Astrocyte (in vitro differentiated cells and primary cell): ENCODE measurements at places on chromosomes 2 and 18. TPM values are rescaled to one million over a fixed set of nuclear protein-coding genes. Genes with fewer than 3 reads are reported as not detected.

- peaks cover 7% of the 10 kb centered on the region for H3K4me1 ChIP-seq
- peak; percentile 88 for DNase-seq
- no peaks in the 10 kb centered on the region for H3K27me3 ChIP-seq
- H3K27ac ChIP-seq, result no peak overlapping the region
- H3K4me3 ChIP-seq, result no peak overlapping the region
- H3K36me3 ChIP-seq, result no peaks in the 10 kb centered on the region
Measured at GRCh38 chr2:15042801-15043217, 410.3 kb downstream of the LRATD1 start.

Gene C2orf80
- not detected in 2 replicates for total RNA-seq

DNA sequence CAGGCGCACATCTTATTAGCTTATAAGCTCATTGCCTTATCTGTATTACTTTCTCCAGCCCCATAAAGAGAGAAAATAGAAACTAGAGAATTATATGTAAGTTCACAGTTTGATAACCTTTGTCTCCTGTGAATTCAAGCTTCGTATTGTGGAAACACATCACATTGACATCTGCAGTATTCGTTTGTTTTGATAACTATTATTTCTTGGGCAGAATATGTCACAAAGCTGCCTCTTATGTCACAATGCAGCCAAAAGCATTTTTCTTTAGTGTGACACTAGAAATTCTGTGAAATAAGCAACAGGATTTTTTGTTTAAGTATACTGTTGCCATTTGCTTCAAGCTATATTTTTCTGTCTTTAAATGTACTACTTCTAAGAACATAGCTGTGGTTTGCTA lies 221.5 kb downstream of the DOK6 start:
- DNase-seq, result no peak
- H3K27me3 ChIP-seq, result no peaks in the 10 kb centered on the region
- no peak overlapping the region for H3K27ac ChIP-seq

- no peak for DNase-seq
- no peak overlapping the region for H3K27ac ChIP-seq
- H3K36me3 ChIP-seq, result no peaks in the 10 kb centered on the region
- H3K4me1 ChIP-seq, result peaks cover 2% of the 10 kb centered on the region
- no peak overlapping the region for H3K4me3 ChIP-seq
Measured at GRCh38 chr2:86285571-86285970, 51.9 kb downstream of the REEP1 start.

Gene GALR1
- not detected in 2 replicates for total RNA-seq

- H3K27ac ChIP-seq, result no peak overlapping the region
- no peaks in the 10 kb centered on the region for H3K4me1 ChIP-seq
- H3K36me3 ChIP-seq, result no peaks in the 10 kb centered on the region
- no peaks in the 10 kb centered on the region for H3K27me3 ChIP-seq
- no peak for DNase-seq
Measured at GRCh38 chr2:138081225-138082073, 117.2 kb downstream of the HNMT start.

GRCh38 chr18:11607906-11608305 lies 1.5 kb upstream of the SLC35G4 start:
- H3K27me3 ChIP-seq, result no peaks in the 10 kb centered on the region
- no peak overlapping the region for H3K27ac ChIP-seq
- no peak for DNase-seq
- H3K36me3 ChIP-seq, result no peaks in the 10 kb centered on the region
- H3K4me1 ChIP-seq, result no peaks in the 10 kb centered on the region

Gene KCNG2
- 0.16 TPM in 1 of 2 replicates, not detected in the other for total RNA-seq

GRCh38 chr18:79718126-79718525 lies 38.5 kb downstream of the CTDP1 start:
- peaks cover 19% of the 10 kb centered on the region for H3K36me3 ChIP-seq
- no peaks in the 10 kb centered on the region for H3K4me1 ChIP-seq
- no peak overlapping the region for H3K27ac ChIP-seq
- H3K27me3 ChIP-seq, result no peaks in the 10 kb centered on the region
- no peak overlapping the region for H3K4me3 ChIP-seq

- peaks cover 4% of the 10 kb centered on the region for H3K4me1 ChIP-seq
- no peaks in the 10 kb centered on the region for H3K27me3 ChIP-seq
- no peaks in the 10 kb centered on the region for H3K36me3 ChIP-seq
- H3K27ac ChIP-seq, result no peak overlapping the region
- H3K4me3 ChIP-seq, result no peak overlapping the region
- DNase-seq, result no peak
Measured at GRCh38 chr2:85148190-85148589, 15.0 kb downstream of the TCF7L1 start.

Gene SPHKAP
- total RNA-seq, result not detected in 2 replicates

- DNase-seq, result peak; percentile 24
- H3K4me1 ChIP-seq, result no peaks in the 10 kb centered on the region
- H3K27ac ChIP-seq, result no peak overlapping the region
- H3K4me3 ChIP-seq, result no peak overlapping the region
Measured at GRCh38 chr2:137838255-137839092, 125.8 kb upstream of the HNMT start.

DNA sequence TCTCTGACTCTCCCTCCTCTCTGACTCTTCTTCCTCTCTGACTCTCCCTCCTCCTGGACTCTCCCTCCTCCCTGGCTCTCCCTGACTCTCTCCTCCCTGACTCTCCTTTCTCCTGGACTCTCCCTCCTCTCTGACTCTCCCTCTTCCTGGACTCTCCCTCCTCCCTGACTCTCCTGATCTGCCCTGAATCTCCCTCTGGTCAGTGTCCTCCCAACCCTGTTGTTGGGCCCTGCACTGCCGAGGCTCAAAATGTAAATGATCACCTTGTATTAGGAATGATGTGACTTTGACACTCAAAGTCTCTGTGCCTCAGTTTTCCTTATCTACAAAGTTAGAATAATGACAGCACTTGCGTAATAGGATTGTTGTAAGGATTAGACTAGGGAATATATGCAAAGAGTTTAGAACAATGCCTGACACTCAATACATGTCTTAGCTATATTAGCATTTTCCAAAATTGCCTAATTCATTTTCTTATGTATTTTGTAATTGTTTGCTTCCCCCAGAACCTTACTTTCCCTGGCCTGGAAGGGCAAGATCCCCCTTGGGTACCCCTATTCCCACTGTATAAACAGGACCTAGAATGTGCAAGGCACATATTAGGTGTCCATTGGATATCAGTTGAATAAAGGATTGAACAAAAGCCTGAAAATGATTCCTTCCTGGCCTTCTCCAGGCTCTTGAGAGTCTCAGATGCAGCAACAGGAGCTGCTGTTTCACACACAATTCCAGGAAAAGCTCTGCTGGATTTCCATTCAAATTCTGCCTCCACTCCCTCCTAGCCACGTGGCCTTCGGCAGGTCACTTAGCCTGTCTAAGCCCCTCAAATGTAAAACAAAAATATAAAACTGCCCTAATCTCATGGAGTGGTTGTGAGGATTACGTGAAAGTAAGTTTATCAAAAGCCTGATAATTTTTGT lies 170.1 kb downstream of the INHBB start:
- DNase-seq, result no peak
- H3K27me3 ChIP-seq, result peaks cover 49% of the 10 kb centered on the region
- H3K27ac ChIP-seq, result no peak overlapping the region
- no peaks in the 10 kb centered on the region for H3K36me3 ChIP-seq

Gene SNRNP27
- total RNA-seq, result 67.7 and 69.3 TPM in 2 replicates

DNA sequence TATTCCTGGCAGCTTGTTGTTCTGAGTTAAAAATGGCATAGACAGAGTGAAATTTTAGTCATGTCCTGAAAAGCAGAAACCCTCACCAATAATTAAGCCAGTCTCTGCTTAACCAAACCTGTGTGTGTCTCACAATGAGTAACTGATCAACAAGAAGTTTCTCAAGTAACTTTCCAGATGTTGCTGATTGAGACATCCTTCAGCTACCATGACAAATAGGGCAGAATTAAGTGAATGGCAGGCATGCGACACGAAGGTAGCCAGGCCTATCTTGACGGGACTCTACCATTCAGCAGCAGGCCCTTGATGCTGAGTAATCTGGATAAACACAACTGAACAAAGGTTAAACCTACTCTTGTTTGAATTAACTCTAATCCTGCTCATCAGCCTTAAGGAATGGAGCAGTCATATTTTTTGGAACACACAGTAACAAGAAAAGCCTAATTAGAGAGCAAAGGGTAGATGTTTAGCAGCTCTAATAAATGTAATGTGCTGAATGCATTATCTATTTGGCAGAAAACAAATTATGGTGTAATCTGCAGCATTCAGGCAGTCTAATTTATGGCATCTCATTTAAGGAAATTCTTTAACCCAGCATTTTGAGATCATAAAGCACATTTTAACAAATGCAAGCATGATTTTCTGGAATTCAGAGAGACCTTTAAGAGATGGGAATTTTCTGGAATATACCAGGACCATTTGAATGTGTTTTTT lies 159.5 kb upstream of the EPHA4 start:
- H3K36me3 ChIP-seq, result no peaks in the 10 kb centered on the region
- no peak overlapping the region for H3K4me3 ChIP-seq
- H3K27me3 ChIP-seq, result no peaks in the 10 kb centered on the region
- H3K4me1 ChIP-seq, result no peaks in the 10 kb centered on the region
- no peak overlapping the region for H3K27ac ChIP-seq
- no peak for DNase-seq

- H3K4me3 ChIP-seq, result no peak overlapping the region
- no peaks in the 10 kb centered on the region for H3K27me3 ChIP-seq
- peak; percentile 72 for DNase-seq
- peak overlapping the region; percentile 90 for H3K27ac ChIP-seq
- H3K36me3 ChIP-seq, result peaks cover 6% of the 10 kb centered on the region
Measured at GRCh38 chr18:48932822-48933510, 17.8 kb downstream of the SMAD7 start.

Gene OXER1
- 0.39 and 0.43 TPM in 2 replicates for total RNA-seq

DNA sequence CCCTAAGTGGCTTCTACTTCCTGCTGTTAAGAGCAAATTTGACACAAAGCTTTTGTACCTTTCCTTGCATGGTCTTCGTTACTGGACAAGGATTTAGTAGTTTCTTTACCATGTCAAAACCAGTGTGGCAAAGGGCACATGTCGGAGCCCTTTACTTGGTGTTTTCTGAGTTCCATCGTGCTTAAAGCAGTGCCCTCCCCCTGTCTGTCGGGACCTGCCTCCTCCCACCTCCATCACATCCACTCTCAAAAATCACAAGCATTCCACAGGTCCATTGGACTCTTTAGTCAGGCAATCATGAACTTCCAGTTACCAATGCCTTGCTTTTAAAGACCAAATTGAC lies 763 bp downstream of the CCDC141 start:
- no peaks in the 10 kb centered on the region for H3K36me3 ChIP-seq
- no peak for DNase-seq
- H3K27ac ChIP-seq, result no peak overlapping the region
- H3K4me1 ChIP-seq, result no peaks in the 10 kb centered on the region
- no peaks in the 10 kb centered on the region for H3K27me3 ChIP-seq

- H3K4me3 ChIP-seq, result no peak overlapping the region
- DNase-seq, result peak; percentile 28
- H3K27me3 ChIP-seq, result no peaks in the 10 kb centered on the region
- no peaks in the 10 kb centered on the region for H3K36me3 ChIP-seq
- peaks cover 4% of the 10 kb centered on the region for H3K4me1 ChIP-seq
- no peak overlapping the region for H3K27ac ChIP-seq
Measured at GRCh38 chr2:26054598-26055348, 20.9 kb downstream of the RAB10 start.

DNA sequence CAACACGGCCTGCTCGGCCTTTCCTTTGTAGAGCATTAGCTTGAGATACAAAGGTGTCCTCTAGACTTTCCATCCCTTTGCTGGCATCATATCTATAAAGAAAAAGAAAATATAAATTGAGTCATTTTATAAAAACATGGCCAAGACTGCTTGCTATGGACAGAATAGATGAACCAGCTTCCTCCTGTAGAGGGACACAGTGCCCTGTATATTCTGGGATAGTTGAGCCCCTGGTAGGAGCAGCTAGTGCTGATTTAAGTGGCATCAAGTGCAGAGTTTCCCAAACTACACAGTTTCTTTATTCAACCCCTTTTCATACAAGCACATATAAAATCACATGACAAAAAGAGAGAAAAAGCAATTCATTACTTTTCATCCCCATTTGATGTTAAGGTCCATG lies 47.9 kb downstream of the GEMIN6 start:
- H3K4me3 ChIP-seq, result no peak overlapping the region
- no peaks in the 10 kb centered on the region for H3K27me3 ChIP-seq
- H3K27ac ChIP-seq, result no peak overlapping the region
- peaks cover 20% of the 10 kb centered on the region for H3K36me3 ChIP-seq

DNA sequence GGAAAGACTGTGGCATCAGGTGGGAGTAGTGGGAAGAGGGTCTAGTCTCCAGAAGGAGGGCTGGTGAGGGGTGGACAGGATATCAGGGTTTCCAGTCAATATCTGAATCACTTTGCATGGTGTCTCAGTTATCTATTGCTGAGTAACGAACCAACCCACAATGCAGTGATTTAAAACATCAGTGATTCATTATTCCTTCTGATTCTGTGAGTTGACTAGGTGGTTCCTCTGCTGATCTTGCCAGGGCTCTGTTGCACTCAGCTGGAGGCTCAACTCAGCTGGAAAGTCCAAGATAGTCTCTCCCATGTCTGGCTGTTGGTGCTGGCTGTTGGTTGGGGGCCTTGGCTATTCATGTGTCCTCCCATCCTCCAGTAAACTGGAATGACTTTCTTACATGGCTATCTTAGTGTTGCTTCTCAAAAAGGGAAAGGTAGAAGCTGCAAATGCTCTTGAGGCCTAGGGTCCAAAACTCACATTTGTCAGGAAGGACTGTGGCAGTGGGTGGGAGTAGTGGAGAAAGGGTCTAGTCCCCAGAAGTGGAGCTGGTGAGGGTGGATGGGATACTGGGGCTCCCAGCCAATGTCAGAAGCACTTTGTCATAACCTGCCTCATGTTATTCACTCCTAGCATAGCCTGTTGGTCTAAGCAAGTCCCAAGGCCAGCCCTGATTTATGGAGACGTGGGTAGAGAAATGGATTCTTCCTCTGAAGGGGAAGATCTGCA lies 13.9 kb downstream of the IL1F10 start:
- DNase-seq, result no peak
- no peak overlapping the region for H3K4me3 ChIP-seq
- H3K27ac ChIP-seq, result no peak overlapping the region

DNA sequence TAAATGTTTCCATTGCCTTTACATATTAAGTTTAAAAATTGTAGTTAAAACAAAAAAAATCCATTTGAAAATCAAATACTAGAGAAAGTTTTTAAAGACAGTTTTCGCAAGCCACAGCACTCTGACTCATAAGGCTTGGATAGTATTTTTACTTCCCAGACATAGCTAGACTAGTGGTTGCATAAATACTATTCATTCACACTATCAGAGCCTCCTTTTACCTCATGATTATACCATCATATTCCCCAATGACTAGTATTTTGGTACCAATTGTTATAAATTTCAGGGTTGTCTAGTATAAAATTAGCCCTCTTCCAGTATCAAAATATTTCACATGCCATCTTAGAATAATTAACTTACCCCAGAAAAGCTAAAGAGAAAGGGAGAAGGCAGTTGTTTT lies 393.5 kb downstream of the ERBB4 start:
- H3K4me1 ChIP-seq, result no peaks in the 10 kb centered on the region
- H3K36me3 ChIP-seq, result no peaks in the 10 kb centered on the region
- no peak overlapping the region for H3K27ac ChIP-seq
- no peaks in the 10 kb centered on the region for H3K27me3 ChIP-seq

Gene KIF5C
- total RNA-seq, result 21.0 and 24.3 TPM in 2 replicates

GRCh38 chr2:162029287-162029901 lies 44.6 kb downstream of the DPP4 start:
- H3K36me3 ChIP-seq, result no peaks in the 10 kb centered on the region
- peaks cover 5% of the 10 kb centered on the region for H3K4me1 ChIP-seq
- H3K4me3 ChIP-seq, result no peak overlapping the region
- DNase-seq, result peak; percentile 26
- no peak overlapping the region for H3K27ac ChIP-seq

Gene REG3A
- total RNA-seq, result not detected in 2 replicates
